T-helper 9 cell (primary cell): ENCODE measurements at places on chromosomes 11 and 22.
A peak's percentile ranks its signal among the peaks of the same experiment; 100 is the strongest.

DNA sequence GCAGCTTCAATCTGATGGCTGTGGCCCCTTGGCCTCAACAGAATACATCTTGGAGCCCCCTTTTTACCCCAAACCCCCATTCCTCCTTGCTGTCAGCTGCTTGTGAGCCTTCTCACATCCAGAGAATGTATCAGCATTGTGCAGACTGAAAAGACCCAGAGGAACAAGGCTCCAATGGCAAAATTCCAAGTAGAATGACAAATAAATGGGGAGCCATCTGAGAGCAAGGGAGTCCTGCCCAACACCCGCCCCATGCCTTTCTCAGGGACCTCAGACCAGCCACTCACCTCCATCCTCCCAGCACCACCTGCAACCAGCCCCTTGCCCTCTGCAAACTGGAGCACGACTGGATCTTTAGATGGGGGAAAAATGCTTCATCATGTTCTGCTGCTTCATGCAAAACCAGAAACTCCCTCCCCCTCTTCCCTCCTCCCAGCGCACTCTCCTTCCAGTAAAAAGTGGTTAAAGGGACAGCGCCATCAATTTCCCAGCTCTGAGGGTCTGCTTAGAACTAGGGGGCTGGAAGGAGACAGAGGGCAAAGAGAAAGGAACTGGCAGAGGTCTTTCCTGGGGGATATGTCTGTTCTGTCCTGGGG is 2.2 kb upstream of the NEFH start:
- DNase-seq = no peak

- DNase-seq = no peak
These were observed 2.8 kb downstream of the CEP57 start for GRCh38 chr11:95793116-95793515.

GRCh38 chr22:33605666-33606065 is 314.6 kb downstream of the LARGE1 start:
- no peak for DNase-seq

GRCh38 chr22:36913427-36914389 is at the start of gene CSF2RB:
Gene CSF2RB, plus strand, starts transcription at chr22:36913628. Its CDS starts 8,580 bp downstream, at chr22:36922208.
- DNase-seq = no peak

DNA sequence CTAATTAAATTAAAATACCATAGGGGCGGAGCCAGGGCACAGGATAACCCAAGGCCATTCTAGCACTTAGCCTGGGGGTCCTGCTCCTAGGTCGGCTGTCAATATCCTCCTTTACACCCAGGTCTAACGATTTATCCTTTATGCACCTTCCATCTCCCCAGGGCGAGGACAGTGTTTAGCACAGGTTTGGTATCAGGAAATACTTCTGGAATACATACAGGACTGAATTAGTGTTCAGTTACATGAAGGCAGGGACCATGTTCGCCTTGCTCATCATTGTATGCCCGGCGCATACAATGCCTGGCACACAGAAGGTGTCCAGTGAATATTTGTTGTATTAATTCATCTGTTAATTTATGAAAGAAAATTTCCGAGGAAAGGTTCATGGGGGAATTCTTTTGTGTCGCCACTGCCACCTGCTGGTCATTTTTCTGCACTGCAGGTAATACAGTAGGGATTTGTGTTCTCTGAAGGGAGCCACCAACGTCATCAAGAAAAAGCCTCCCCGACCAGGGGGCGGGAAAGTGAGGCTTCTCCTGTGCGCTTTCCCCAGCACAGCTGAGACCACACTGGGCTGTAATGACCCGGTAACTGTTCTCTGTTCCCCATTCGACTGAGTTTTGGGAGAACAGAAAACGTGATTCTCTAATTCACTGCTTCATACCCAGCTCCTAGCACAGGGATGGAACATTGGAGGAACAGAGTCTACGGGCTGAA is 68.7 kb upstream of the ASPHD2 start:
- peak; percentile 56 for DNase-seq

DNA sequence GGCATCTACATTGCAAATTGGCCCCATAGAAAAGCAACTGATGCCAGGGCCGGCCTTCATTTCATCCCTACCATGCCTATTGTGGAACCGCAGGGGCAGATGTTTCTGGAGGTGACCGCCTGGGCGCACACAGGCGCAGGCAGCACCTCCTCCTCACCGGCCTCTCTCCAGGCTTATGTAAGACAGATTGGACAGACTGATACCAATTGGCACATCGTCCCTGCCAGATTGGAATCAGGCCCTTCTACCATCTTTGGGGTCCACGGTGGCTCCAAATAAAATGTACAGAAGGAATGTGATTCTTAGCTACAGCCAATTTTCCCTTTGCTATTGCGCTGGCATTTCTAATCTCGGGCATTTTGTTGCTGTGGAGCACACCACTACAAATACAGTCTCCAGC is 732.6 kb downstream of the NTM start:
- no peak for DNase-seq

GRCh38 chr11:124678416-124678815 is 4.7 kb downstream of the SPA17 start:
- no peak for DNase-seq

DNA sequence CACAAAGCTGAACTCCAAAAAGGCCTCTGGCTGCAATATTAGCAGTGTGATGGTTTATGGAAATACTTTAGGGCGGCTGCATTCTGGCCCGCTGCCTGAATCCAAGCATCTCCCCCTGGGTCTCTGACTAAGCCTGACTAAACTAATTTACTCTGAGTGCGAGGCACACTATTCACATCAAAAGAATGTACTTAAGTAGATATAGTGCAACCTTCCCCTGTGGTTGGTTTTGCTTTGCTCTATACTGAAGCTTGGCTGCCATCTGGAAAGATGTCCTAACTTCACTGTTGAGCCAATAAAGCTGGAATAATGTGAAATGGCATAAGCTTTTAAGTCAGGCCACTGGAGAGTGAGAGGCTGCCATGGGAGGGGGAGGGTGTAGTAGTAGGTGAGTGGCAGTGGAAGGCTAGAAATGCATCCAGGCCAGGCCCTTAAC is 321.6 kb downstream of the AASDHPPT start:
- no peak for DNase-seq

GRCh38 chr11:88288560-88288959 is 49.0 kb downstream of the CTSC start:
- DNase-seq = no peak

GRCh38 chr11:56045538-56045937 is 18.1 kb downstream of the OR5AS1 start:
- DNase-seq = no peak
